ENCODE measurements at places on chromosomes 7 and 10.

DNA sequence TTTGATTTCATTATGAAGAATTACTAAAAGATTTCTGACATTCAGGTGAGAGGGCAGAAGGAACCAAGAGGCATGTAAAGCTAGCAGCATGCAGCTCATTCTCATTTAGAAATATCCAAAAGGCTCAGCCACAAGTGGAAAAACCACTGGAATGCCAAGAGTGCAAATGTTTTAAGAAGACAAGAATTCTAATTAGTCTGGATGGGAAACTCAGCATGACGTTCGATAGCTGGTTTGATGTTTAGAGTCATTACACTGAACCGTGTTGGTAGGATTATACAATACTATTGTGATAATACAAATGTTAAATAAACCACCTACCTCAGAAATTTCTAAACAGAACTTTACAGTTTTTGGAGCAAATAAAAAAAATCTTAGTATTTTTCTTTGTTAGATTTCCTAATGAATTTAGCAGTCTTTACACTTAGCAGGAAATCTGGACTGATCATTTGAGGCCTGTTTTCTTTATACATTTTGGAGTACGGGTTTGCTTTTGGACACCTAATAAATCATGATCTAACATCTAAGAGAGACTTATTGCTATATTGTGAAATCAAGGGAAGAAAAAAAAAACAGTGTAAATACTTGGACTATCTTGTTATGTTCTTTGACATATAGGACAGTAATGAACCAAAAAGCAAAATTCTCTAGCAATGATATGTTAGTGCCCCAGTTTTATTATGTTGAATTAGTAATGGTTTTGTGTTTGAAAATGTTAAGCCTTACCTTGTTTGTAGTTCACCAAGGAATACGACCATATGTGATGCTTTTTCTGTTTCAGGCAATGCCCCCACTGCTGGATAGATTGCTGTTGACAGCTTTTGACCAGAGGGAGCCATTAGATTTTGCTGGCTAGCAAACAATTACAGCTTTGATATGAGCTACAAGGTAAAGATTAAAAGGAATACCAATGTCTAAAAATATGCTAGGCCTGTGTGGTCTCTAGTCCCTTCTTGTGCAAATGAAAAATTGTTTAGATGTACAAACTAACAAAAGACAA lies 354.1 kb upstream of the SEMA3A start:
- no peak for DNase-seq

DNA sequence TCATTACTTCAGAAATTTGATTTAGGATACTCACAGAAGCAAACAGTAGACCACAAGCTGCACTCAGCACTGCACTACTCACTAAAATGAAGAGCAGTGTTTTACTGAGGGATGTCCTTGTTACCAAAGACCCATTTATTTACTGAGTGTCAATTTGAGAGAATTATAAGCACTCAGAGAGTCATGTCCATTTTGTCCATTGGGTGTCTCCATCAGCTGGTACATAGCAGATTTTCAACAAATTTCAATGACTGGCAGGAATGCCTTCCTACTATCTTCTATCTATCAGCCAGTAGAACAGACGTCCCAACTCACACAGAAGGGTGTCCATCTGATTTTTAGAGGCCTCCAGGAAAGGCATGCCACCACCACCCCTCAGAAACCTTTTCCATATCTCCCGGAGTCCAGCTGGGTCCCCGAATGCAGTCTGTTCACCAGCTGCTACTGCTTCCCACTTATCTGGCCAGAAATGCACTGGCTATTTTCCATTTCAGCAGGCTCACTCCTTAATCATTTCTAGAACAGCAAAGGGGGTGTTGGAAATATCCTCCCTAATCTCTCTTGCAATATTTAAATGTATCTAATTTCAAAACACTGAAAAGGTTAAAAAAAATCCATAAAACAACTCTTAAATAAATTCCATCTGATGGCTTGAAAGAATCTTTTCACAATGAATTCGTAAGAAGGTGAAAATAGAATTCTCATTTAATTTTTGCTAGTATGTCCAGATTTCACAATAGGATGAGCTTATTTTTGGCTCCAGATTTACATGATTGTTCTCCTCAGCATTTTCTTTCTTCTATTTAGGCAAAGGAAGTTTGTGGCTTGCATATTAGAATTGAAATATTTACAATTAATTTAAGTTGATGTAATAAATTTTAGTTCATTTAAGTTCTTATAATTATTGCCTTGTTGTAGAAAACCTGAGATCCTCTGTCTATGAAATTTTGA lies 1164.0 kb upstream of the CELF2 start:
- DNase-seq: no peak

- no peak for DNase-seq
Measured at GRCh38 chr7:73482746-73483145, 39.3 kb downstream of the BAZ1B start.

DNA sequence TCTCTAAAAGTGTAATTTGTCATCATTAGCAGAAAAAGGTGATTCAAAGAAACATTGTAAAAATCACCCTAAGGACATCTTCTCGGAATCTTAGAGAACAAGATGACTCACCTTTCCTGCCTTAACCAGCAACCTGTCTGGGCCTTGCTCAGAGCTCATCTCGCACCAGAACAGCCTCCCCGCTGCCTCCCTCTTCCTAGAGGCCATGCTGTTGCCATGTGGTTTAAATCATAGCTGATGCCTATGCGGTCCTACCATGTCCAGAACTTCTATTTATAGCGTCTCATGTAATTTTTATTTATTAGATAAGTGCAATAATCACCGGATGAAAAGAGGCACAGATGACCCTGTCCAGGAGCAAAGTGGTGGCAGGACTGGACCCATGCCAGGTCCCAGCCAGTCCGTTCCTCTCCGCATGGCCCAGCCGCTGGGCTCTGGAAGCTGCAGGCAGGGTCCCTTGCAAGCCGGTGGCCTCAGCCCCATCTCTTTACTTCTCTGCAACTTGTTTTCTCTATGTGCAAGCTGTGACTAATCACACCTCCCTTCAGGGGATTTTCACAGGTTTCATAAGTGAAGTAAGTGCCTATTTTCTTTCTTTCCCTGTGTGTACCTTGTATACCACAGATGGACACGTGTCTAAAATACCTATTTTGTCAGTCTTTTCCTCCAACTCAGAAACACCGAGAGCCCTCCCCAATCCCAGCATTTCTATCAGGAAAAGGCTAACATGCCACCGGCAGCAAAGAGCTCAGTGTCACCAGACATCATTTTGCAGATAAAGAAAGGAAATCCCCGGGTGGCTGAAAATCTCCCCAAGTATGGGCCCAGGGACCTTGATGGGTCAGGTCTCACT lies 27.1 kb downstream of the KLF6 start:
- no peak for DNase-seq

- DNase-seq: no peak
Measured at GRCh38 chr10:13615650-13616300, 29.0 kb downstream of the PRPF18 start.

DNA sequence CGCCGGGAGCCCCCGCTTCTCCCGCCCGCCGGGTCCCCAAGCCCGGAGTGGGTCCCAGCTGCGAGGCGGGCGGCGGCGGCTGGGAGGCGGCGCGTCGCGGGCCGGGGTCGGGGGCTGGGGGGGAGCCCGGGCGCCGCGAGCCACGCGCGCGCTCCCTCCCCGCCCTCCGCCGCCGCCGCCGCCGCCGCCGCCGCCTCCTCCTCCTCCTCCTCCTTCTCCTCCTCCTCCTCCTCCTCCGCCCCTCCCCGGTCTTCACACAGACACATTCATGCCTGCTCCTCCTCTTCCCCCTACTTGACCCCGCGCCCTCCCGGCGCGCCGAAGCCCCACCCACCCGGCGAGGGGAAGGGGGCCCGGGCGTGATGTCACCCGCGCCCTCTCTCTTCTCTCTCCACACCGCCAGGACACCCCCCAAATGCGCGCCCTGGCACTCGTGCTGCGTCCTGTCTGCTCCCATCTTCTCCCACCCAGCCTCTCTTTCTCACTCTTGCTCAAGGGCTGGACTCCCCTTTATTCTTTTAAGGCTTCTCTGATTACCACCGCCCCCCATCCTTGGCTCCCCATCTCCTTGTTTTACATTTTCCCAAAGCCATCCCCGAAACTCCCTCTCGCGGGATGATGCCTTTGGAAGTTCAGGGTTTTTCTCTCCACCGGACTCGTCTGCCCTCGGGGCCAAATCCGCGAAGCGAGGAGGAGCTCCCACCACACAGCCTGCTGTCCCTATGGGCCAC lies 967 bp upstream of the GLI3 start:
- no peak for DNase-seq

- DNase-seq: no peak
Measured at GRCh38 chr7:150397346-150398107, 18.4 kb downstream of the ZNF775 start.

- no peak for DNase-seq
Measured at GRCh38 chr7:155282671-155283070, 15.0 kb upstream of the INSIG1 start.

DNA sequence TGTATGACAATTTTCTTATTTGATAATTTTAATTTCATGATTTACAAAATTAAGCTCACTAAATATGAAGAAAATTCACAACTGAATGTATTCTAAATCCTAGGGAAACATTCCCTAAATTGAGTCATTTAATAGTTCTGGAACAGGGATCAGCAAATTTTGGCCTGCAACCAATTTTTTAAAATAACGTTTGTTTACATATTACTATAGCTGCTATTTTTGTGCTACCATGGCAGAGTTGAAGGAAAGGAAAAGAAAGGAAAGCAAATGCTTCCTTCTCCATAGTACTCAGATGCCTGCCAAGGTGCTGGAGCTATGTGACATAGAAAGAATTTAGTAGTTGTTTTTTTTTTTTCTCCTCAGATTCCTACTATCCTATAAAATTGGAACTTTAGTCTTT lies 1307.7 kb upstream of the LRRTM3 start:
- DNase-seq: no peak

- no peak for DNase-seq
Measured at GRCh38 chr10:78890506-78890905, 178.3 kb upstream of the ZMIZ1 start.

- DNase-seq: no peak
Measured at GRCh38 chr7:13988731-13989125, 738 bp downstream of the ETV1 start.

DNA sequence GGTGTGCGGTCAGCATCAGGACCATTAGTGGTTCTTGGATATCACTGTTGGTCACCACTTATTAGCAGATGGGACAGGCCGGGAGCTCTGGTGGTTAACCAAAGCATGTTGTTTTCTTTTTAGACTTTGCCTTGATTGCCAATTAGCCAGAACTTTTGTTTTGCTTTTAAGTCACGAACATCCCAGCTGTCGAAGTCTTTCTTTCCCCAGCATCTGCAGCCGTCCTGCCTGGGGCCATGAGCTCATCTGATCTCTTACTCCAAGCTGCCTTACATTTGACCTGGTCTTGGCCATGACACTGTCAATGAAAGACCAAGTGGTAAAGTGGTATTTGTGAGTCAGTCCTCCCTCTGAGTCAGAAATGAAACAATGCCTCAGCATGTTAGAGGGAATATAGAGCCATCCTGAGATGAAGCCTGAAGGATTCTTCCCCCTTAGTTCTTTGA lies 53.9 kb upstream of the CREB5 start:
- DNase-seq: no peak

- no peak for DNase-seq
Measured at GRCh38 chr7:113086431-113086888, at the start of gene GPR85. TSS of gene GPR85 (minus strand) at chr7:113086827. CDS start at chr7:113084721, 2,106 bp downstream.

GRCh38 chr7:45192621-45193041 lies 35.0 kb downstream of the RAMP3 start:
- no peak for DNase-seq

- DNase-seq: no peak
Measured at GRCh38 chr10:116845823-116846222, 3.5 kb upstream of the ENO4 start.

GRCh38 chr7:1401011-1401410 lies 58.3 kb downstream of the MICALL2 start:
- no peak for DNase-seq

DNA sequence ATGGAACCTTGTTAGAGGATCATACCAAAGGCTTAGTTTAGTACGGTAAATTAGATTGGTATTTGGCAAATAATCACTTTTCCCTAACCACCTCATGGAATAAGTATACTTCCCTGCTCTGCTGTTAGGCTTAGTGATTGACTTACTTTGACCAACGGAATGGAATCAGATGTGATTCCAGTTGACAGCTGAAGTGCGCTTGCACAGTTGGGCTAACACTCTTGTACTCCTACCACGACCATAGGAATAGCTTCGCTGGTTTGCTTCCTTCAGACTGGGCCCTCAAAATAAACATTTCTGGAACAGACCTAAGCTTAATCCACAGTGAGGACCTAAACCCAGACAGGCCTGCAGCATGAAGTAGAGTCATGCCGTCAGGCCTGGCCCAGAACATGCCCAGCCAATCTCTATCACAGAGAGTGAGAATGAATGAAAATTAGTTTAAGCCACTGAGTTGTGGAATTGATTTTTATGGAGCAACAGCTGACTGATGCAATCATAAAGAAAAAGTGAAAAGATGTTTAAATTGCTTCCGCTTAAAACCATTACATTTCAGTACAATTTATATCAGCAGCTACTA lies 122.3 kb downstream of the DOCK4 start:
- DNase-seq: no peak
